Vagina (tissue), 2 donors: ENCODE measurements at places on chromosomes 5 and 9.

- no peak overlapping the region for H3K4me3 ChIP-seq
- no peak for DNase-seq
- H3K27me3 ChIP-seq, result no peaks in the 10 kb centered on the region
- peaks cover 31% of the 10 kb centered on the region for H3K4me1 ChIP-seq
Observed at GRCh38 chr9:15249042-15249818, 57.8 kb downstream of the TTC39B start.

DNA sequence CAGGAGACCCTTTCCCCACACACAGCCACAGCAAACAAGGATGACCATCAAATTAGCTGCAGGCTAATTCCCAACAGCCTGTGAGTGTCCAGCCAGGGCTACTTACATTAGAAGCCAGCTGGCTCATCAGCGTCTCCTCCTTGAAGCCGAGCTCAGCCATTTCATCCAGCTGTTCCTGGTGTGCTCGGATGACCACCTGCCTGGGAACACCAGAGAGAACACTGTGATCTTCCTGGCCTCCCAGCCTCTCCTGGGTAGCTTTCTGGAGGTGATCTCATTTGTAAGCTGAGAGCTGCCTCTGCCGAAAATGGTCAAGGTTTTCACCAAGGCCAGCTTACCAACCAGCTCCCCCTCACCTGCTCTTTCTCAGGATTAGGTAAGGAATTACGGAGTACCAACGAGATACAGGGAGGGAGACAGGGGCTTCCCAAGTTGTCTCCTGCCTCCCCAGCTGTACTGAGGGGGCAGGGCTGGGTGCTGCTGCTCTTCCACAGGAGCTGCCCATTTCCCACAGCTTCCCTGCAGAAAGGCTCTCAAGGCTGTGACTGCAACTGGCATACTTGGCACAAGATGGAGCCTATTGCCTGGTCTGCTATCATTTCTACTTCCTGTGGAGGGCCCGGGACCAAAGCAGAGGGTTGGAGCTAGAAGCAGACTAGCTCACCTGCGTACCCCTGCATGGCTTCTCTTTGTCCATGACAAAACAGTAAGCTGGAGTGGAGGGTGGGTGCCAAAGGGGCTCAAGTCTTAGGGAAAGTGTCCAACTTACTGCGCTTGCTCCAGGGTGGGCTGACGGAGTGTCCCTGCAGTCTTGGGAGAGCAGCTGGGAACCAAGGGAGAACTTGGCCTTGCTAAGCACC, 73.9 kb downstream of the KIF24 start:
- DNase-seq, result no peak
- H3K36me3 ChIP-seq, result no peaks in the 10 kb centered on the region
- H3K27me3 ChIP-seq, result no peaks in the 10 kb centered on the region
- no peak overlapping the region for H3K4me3 ChIP-seq

- H3K4me1 ChIP-seq, result no peaks in the 10 kb centered on the region
- no peaks in the 10 kb centered on the region for H3K27me3 ChIP-seq
- no peak overlapping the region for H3K27ac ChIP-seq
- H3K36me3 ChIP-seq, result no peaks in the 10 kb centered on the region
- DNase-seq, result no peak
- H3K4me3 ChIP-seq, result no peak overlapping the region
Observed at GRCh38 chr5:58149746-58150145, 310.1 kb downstream of the PLK2 start.

DNA sequence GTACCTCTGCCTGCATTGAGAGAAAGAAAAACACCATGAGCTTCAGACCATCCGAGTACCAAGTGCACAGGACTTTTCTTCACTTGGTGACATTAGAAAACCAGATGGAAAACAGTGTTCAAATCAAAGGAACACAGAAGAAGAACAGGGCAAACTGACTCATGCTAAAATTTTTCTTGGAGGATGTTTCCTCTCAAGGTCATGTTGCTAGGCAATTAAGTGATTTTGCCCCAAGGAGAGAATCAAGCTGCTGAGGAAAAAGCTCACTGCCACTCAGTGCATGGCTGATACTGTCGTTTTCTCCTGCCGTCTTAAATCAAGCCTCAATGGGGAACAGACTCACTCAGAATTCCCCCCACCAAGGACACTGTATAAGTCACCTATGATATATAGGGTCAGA, 57.9 kb upstream of the SIMC1 start:
- no peak for DNase-seq
- H3K4me3 ChIP-seq, result no peak overlapping the region
- no peaks in the 10 kb centered on the region for H3K27me3 ChIP-seq
- H3K4me1 ChIP-seq, result no peaks in the 10 kb centered on the region

DNA sequence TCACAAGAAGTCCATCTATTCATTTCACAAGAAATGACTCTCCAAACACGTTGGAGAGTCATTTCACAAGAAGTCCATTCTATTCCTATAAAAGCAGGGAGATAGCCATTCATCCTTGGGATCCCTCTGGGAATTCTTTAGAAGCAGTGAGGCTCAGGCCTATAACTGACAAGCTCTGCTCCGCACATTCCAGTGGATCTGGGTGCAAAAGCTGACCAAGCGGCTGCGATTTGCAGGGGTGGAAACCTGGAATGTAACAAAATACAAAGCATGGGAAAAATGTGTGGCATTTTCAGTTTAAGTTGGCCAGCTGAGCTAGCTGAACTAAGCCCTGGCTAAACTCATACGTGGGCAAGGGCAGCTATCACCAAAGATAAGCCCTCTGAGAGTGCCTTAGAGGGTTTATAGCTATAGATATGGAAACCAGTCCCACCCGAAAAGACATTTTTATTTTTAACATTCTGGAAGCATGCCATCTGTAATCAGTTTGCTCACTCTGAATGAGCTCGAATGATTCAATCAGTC, 8.7 kb downstream of the TAS2R1 start:
- H3K27me3 ChIP-seq, result no peaks in the 10 kb centered on the region
- H3K27ac ChIP-seq, result no peak overlapping the region
- no peak for DNase-seq
- no peaks in the 10 kb centered on the region for H3K36me3 ChIP-seq
- H3K4me1 ChIP-seq, result no peaks in the 10 kb centered on the region
